Endodermal cell (in vitro differentiated cells): ENCODE measurements at places on chromosomes 3 and 15. TPM values are rescaled to one million over a fixed set of nuclear protein-coding genes. Genes with fewer than 3 reads are reported as not detected.

DNA sequence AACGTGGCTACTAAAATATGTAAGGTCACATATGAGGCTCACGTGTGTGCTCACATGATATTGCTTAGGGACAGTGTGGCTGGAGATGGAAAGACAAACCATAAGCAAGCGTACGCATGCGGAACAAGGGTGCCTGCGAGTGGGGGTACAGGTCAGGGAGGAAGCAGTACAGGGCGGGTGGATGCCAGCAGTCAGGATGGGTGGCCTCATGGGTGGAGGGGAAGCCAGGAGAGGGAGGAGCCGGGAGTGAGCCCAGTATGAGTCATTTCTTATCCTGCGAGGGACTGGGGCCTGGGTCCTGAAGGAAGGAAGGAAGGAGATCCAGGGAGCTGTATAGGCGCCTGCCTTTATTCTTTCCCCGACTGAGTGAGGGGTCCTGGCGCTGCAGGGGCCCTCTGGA lies 42.0 kb upstream of the CGNL1 start:
- DNase-seq, result peak; percentile 76
- no peaks in the 10 kb centered on the region for H3K27me3 ChIP-seq
- no peaks in the 10 kb centered on the region for H3K36me3 ChIP-seq
- no peak overlapping the region for H3K27ac ChIP-seq

- no peaks in the 10 kb centered on the region for H3K27me3 ChIP-seq
- no peak overlapping the region for H3K27ac ChIP-seq
- peak; percentile 73 for DNase-seq
These were observed 23.4 kb downstream of the AMOTL2 start for GRCh38 chr3:134350861-134351311.

- no peaks in the 10 kb centered on the region for H3K36me3 ChIP-seq
- DNase-seq, result peak; percentile 70
- H3K27me3 ChIP-seq, result peaks cover 100% of the 10 kb centered on the region
- no peak overlapping the region for H3K27ac ChIP-seq
- H3K4me1 ChIP-seq, result peaks cover 28% of the 10 kb centered on the region
These were observed 6.1 kb downstream of the SOX14 start for GRCh38 chr3:137770066-137770834.

- peak overlapping the region; percentile 51 for H3K27ac ChIP-seq
- H3K4me3 ChIP-seq, result no peak overlapping the region
- no peaks in the 10 kb centered on the region for H3K27me3 ChIP-seq
- no peaks in the 10 kb centered on the region for H3K36me3 ChIP-seq
These were observed 42.5 kb upstream of the TPM1 start for GRCh38 chr15:62999923-63000561.

The MEIS2 gene
- total RNA-seq, result 8.5 to 10.1 TPM (median 9.7 TPM) in 3 replicates
